ENCODE measurements at places on chromosomes 3 and 15.

GRCh38 chr15:91200101-91200754 lies 100.2 kb downstream of the SV2B start:
- DNase-seq = no peak

- DNase-seq = peak; percentile 33
Observed at GRCh38 chr3:182618085-182618732, 175.1 kb upstream of the ATP11B start.

GRCh38 chr15:64284042-64284441 lies 71.9 kb downstream of the CSNK1G1 start:
- DNase-seq = peak; percentile 74

GRCh38 chr15:100093211-100094126 lies 248.3 kb downstream of the ADAMTS17 start:
- DNase-seq = peak; percentile 77

DNA sequence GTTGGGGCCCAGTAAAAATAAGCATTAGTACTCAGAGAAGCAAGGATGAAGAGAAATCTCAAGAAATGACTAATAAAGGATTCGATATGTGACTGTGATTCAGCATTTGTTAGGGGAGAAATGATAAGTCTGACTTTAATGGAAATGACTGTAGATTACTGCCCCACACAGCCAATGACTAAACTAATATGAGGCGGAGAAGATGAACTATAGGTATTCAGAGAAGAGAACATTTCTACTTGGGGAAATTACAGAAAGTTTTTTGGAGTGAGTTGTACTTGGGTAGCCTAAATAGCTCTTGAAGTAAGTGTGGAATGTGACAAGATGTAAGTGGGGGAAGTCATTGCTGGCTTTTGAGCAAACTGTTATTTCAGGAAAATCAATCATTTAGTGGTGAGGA lies 380.0 kb downstream of the PDCD6IP start:
- no peak for DNase-seq

DNA sequence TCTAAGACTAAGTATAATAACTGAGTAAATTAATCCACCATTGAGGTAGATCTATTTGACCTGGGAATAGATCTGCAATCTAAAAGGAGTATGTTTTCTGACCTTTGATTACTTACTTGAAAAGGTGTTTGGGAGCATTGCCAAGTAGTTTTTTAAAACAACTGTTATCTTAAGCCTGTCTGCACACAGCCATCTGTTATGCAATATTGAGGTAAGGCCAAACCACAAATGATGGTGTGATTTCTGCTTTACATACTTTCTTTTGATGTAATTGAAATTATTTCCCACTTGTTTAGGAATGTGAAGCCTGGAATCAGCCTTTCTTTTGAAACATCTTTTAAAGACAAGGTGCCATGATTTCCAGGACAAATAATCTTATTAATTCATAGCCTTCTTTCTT lies 274.0 kb downstream of the BBX start:
- DNase-seq = peak; percentile 95

DNA sequence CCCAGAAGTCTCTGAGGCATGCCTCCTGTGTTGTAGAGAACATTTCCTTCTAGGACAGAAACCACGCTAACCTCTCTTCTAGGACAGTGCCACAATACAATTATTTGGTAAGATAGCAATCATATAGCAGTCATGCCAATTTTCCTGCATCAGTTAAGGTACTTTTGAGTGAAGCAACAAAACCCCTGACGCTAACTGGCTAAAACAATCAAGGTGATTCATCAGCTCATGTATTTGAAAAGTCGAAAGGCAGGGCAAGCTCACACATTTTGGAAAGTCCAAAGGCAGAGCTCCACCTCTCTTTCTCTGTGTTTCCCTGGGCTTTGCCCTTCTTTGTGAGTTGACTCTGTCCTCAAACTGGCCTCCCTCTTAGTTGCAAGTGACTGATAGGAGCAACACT lies 10.1 kb downstream of the TERC start:
- no peak for DNase-seq

DNA sequence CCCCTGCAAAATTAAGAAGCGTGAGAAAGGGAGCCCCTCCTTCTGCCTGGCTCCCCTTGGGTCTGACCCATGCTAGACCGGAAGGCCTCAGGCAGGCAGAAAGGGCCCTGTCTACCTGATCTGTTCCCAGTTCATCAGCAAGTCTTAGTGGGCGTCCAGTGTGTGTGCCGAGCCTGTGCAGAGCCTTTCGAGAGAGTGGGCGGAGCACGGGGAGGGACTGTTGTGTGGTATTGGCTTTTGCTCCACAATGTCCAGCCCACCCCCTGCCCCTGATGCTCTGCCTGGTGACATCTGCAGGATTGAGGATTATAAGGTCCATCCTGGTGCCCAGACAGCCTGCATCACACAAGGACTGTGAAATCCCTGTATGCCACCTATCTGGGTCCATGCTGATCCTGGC lies 82.9 kb downstream of the CHDH start:
- no peak for DNase-seq

GRCh38 chr3:167716920-167717319 lies 17.8 kb downstream of the PDCD10 start:
- DNase-seq = no peak

DNA sequence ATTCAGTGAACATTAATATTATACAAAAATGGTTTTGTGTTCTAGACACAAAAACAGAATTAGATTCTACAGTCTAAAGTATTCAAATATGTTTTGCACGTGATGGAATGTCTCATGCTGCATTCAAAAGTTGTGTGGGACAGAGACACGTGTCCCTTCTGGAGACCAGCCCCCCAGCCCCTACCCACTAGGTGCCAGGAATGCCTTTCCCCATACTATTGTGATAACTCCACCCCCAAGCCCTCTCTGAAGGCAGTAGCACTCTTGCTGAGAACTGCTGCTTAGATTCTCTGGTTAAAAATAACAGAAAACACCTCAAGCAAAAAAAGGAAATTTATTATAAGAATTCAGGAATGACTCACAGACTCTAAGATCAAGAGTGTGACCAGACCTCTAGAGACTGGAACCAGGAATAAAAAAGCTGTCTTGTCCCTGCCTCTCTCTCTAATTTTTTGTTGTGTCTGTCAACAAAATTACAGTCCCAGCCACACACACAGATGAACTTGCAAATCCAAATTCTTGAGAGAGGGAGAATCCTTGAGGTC lies 57.7 kb downstream of the PXYLP1 start:
- DNase-seq = no peak

DNA sequence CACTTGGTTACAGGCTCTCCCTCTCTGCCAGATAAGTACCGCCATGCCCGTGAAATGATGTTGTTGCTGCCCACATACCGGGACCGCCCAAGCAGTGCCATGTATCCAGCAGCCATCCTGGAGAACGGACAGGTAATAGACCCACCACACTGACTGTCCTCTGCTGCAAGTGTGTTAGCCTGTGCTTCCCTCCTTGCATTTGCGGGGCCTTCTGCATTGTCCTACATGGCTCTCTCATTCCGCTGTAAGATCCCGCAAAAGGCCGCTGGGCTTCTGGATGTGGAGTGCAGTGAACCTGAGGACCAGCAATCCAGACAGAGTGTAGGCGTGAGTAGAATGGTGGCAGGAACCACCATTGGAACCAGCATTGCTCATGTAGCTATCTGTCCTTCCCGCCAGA lies 10.6 kb upstream of the MANF start:
- no peak for DNase-seq

- DNase-seq = no peak
Observed at GRCh38 chr3:9190276-9190675, 59.2 kb downstream of the SRGAP3 start.

- DNase-seq = no peak
Observed at GRCh38 chr3:149489060-149489690, 14.7 kb downstream of the TM4SF4 start.

GRCh38 chr15:59276225-59277178 lies 69.9 kb downstream of the LDHAL6B start:
- peak; percentile 65 for DNase-seq

- no peak for DNase-seq
Observed at GRCh38 chr3:110528305-110529121, 543.1 kb upstream of the NECTIN3 start.

- DNase-seq = no peak
Observed at GRCh38 chr3:188358787-188359493, 205.0 kb downstream of the LPP start.

GRCh38 chr3:133857767-133858166 lies 37.9 kb downstream of the RAB6B start:
- DNase-seq = no peak

GRCh38 chr3:23944007-23944783 lies 891 bp upstream of the NR1D2 start:
- DNase-seq = no peak

DNA sequence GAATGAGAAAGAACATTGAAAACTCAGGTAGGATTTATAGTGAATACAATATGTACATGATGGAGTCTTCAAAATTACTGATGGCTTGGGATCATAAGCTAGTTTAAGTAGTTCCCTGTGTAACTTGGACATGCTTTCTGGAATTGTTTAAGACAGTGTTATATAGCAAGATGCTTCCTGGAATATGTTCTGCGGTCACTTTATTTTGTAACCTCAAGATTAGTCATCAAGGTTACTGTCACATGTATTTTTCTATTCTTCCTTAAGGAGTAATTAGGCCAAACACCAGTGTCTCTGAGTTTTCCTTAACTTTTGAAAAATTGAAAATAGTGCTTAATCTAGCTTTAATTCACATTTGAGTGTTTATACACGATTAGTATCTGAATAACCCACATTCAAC lies 760.3 kb upstream of the ARRDC4 start:
- DNase-seq = no peak

- DNase-seq = no peak
Observed at GRCh38 chr15:90036343-90036742, 35.2 kb downstream of the ZNF710 start.

GRCh38 chr3:107979538-107979937 lies 111.3 kb downstream of the CD47 start:
- no peak for DNase-seq

DNA sequence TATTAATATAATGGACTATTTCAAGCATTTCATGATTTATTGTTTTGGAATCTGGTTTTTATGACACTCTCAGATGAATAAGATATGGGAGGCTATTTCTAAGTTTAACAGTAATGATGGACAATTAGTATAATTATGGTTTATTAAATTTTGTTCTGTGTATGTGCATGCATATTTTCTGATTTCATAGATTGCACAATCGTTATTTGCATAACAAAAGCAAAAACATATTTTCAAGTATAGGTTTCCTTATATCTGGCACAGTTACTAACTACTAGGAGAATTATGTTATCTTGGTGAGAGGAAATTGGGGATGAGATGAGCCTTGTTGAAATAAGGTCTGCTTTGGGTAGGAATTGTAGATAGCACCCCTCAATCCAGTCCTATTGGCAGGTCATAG lies 413.1 kb downstream of the MCTP2 start:
- DNase-seq = no peak

DNA sequence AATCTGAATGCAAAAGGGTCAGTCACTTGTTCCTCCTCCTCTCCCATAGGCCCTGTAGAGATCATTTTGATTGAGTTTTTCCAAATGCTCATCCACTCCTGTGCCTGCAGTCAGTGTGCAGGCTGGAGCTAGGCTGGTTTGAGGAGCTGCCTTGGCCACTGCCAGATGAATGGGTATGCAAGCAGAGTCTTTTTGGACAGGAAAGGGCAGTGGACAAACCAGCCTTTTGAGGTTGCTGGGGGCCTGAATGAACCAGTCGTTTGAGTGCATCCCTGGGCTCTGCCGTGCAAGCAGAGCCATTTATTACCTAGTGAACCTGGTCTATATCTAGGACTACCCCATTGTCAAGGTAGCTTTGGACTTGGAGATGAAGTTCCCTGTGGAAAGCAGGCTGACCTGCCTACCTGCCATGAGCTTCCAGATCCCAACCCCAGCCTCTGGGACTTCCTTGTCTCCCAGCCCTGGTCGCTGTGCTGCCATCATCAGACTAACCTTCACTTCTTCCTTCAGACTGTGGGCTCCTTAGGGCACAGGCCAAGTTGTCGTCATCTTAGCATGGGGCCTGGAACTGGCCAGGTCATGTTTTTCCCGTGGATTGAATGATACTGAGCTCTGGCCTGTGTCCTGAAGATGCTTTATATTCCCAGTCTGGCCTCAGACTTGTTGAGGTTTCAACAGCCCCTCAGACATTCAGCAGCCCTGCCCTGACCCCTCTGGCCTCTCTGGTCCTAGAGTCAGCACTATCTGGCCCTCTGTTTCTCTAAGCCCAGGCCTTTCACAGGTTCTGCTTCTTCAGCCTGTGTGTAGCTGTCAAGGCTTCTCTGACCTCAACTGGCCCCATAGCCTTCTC lies 55.5 kb upstream of the PRR23C start:
- no peak for DNase-seq

GRCh38 chr3:104909198-104909597 lies 457.5 kb upstream of the ALCAM start:
- peak; percentile 23 for DNase-seq

DNA sequence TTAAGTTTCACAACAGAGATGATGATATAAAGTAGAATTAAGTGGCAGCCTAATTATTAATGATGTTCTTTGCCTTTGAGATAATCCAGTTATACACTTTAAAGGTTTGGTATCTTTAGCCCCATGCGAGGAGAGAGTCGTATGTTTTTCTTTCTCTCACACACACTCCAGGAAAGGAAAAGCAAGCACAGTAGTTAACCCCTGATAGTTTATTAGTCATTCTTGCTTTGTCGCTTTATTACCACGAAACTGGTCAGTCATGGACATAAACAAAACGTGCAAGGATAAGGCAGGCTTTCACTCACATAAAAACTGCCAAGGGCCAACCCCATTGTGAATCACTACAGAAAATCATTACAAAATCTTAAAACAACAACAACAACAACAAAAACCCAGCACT lies 866.9 kb downstream of the FHIT start:
- DNase-seq = no peak

- no peak for DNase-seq
Observed at GRCh38 chr15:26665957-26666791, 106.7 kb downstream of the GABRB3 start.

DNA sequence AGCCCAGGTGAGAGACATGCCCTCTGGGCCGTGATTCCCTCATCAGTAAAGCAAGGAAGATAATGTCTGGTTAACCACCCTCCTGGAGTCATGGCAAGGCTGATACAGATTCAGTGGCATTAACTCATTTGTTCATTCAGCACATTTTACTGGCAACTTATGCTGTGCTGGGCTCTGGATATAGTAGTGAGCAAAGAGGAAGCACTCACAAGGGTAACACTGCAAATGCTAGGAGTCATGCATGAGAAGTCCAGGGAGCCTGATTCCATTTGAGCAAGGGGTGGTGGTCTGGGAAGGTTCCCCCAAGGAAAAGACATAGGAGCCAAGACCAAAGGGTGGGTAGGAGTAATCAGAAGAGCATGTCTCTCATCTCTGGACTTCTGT lies 50.2 kb downstream of the SMAD3 start:
- no peak for DNase-seq
